ENCODE measurements at places on chromosomes 5 and 9.
A peak's percentile ranks its signal among the peaks of the same experiment; 100 is the strongest.

- DNase-seq, result peak; percentile 66
Observed at GRCh38 chr5:7745882-7746610, 104.9 kb downstream of the CFAP90 start.

DNA sequence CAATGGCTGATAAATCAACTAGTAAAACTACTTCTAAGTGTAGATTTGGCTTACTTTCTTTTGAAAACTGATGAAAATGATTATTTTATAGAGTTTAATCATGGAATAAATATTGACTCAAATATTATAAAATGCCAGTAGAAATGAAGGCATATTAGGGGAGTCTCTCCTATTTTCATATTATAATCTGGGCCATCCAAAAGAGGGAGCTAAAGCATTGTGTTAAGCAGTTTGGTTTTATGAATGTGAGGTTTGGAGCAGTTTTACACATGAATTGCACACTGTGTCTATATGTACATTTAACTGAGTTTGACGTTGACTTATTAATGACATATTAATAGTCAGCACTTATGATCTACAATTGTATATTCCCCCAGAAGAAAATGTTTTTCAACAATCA lies 17.4 kb downstream of the CDH9 start:
- DNase-seq, result peak; percentile 29

- no peak for DNase-seq
Observed at GRCh38 chr5:103532086-103532734, 30.4 kb downstream of the NUDT12 start.

- DNase-seq, result no peak
Observed at GRCh38 chr9:109934857-109935215, 154.8 kb downstream of the PALM2AKAP2 start.

GRCh38 chr9:114790521-114790920 lies 15.3 kb downstream of the TNFSF15 start:
- DNase-seq, result no peak

DNA sequence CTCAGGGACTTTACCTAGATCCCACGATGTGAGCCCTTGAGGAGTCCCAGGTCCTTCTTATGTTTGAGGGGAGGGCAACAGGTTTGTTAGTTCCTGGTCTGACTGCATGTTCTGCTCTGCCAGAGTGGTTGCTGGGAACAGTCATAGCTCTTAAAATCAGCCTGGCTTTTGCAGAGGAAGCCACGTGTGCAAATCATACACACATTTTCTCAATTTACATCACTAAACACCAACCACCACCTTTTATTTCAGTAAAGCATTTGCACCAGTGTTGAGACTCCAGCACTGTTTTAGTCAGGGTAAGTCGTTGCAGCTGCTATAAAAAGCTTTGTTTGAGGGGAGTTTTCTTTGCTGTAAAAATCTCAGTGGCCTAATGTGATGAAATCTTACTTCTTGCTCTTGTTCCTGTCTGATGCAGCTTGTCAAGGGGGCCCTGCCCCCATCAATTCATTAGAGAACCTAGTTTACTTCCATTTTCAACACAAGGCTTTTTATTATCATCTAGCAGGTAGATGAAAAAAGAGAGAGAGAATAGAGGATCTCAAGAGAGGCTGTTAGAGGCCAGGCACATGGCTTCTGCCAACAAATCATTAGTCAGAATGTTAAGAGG lies 70.3 kb upstream of the VCAN start:
- no peak for DNase-seq

GRCh38 chr9:115591584-115591984 lies 473.6 kb upstream of the TNC start:
- peak; percentile 81 for DNase-seq

DNA sequence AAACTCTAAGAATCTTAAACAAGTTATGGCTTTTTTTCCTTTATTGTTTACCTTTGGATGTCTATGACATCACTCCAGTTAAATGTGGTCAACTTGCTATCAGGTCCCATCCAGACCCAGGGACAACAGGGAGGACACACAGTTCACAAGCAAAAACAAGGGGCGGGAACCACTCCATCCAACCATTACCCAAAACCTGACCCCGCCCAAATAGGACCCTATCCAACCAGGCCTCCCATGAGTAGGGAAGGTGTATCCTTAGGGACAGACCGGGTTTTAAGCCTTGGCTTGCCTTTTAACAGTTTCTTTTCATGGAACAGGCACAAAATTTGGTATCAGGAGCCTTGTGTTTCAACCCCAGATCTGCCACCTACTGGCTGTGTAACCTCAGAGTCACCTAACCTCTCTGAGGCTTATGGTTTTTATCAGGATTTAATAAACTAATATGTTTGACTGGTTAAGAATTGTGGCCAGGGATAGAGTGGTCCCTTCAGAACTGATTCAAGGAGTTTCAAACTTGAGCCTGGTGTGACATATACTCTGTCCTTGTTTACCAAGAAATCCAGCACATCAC lies 127.7 kb upstream of the RAD23B start:
- DNase-seq, result no peak

DNA sequence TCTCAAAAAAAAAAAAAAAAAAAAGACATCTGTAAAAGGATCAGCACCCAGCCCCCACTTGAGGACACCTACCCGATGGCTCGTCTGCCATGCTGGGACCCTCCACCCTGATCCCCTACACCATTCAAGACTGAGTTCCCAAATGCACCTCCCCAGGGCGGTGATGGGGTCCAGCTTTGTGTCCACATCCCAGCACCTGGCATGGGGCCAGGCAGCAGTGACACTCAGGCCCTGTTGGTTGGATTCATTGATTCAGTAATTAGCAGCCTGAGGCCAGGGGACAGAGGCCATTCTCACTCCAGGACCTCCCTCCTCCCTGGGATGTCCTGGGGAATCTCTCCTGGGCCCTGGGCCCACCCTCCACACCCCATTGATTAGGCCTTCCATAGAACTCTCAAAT lies 88.8 kb upstream of the RUFY1 start:
- DNase-seq, result no peak

- no peak for DNase-seq
Observed at GRCh38 chr9:3809724-3810123, 283.9 kb upstream of the RFX3 start.

GRCh38 chr9:108445431-108446071 lies 410.2 kb downstream of the ACTL7B start:
- no peak for DNase-seq

DNA sequence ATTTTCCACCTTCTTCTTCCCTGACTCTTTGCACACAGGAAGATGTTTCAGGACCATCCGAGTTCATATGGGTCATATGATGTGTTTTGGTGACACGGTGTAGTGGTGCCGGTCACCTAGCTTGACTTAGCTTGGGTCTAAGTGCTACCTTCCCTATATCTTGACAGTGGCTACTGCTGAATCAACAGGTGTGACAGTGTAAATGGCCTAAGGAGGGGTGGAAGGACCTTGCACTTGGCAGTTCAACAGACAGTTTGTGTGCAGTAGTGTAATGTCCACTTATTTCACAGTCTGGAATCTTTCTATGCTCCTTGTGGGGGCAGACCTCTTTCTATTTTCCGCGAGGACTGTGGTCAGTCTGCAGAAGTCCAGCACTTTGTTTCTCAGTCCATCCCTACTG lies 43.8 kb downstream of the CARTPT start:
- no peak for DNase-seq

DNA sequence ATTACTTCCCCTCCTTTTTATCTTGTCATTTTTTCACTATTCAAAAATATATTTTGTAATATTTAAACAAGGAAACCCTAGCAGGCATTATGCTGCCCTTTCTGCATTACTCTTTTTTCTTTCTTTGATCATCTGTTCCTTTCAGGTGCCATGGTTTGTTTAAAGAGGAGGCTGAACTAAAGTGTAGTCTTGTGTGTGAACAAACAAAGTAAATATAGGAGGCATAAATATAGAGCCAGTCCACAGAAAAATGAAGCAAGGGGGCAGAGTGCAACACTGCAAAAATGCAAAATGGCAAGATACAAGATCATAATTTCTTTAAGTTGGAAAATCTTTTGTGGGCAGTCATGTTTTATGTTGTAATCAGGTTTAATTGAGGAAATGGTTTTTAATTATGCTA lies 947.3 kb upstream of the COX7C start:
- peak; percentile 29 for DNase-seq

DNA sequence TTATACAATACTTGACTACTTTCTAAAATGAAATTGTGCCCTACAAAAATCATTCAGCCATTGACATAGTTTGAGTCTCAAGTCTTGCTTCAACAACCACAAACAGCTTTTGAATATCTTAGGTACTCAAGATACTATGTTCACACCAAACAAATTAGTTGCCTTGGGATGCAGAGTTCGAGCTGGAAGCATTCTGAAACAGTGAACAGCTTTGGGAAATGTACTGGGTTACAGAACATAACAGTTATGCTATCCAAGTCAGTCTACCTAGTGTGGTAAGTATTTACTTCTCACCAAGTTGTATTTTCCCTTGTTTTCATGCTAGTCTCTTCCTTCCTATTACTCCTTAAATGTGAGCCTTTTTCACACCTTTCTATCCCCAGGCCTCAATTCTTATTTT lies 143.2 kb downstream of the SSBP2 start:
- no peak for DNase-seq

DNA sequence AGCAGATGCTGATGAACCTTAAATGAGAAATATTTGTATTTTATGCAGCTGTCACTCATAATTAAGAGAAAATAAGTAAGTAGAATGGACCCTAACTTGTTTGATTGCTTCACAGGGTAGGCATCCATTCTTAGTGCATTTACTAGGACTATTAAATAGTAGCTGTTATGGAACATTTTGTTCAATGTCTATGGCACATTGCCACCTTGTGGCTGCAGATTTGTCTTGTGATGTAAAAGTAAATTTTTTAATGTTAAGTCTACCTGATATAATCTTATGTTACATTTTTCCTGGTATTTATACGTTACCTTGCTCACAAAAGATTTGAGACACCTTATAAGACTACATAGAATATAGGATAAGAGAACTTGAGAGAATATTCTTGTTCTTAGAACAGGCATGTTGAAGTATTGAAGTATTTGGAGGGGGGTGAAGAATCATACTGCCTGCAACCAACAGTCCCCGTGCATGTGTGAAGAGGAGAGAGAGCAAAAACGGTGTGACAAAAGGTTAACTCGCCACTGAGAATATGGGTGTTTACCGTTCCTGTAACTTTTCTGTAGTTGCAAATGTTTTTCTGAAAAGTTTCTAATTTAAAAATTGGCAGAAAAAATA lies 161.1 kb downstream of the MAST4 start:
- peak; percentile 20 for DNase-seq

- no peak for DNase-seq
Observed at GRCh38 chr5:3190433-3190832, 405.2 kb upstream of the IRX1 start.

DNA sequence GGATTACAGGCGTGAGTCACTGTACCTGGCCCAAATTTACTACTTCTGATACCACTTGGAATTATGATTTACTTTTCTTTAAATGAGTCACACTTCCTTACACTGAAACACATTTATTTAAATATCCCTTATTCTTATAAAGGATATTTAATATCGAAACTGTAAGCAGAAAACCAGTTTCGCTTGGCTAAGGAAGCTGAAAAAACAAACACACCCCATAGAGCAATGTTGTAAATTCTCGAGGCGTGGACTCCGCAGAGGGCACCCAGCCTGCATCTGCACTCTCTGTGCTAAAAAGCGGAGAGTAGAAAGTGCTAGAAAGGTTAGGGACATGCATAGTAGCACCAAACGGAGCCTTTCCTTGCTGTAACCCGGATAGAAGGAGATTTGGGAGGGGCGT lies 86.5 kb downstream of the HMCN2 start:
- DNase-seq, result no peak

DNA sequence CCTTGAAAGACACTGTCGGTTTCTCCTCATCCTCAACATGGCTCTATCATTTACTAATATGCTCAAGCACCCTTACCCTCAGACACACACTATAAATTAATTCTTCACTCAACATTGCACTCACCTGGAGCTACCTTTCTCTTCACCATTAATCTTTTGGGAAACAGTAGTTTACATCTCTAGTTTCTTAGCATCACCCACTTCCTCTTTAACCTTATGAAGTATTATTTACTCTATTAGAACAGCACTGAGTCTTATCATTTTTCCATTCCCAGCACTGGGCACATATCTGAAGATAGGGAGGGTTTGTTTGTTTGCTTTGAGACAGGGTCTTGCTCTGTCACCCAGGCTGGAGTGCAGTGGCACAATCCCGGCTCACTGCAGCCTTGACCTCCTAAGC lies 213.5 kb downstream of the SMARCA2 start:
- no peak for DNase-seq

GRCh38 chr5:141478321-141478945 lies 2.7 kb downstream of the PCDHGC3 start:
- DNase-seq, result no peak

DNA sequence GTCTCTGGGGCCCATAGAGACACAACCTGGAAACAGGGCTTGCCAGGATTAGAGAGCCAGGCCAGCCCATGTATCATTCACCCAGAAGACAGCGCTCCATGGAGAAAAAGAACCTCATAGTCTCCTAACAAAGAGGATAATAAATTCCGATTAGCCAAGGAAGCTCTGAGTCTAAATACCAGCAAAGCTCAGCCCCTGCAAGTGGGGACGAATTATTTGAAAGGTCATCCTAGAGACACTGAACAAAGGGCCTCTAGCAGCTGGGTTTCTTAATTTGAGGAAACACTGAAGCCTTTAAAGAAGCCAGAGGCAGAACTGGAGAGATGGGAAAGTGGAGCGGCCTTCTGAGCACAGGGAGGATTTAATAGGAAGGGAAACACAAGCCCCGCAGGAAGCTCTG lies 287.1 kb upstream of the ZNF462 start:
- DNase-seq, result no peak

DNA sequence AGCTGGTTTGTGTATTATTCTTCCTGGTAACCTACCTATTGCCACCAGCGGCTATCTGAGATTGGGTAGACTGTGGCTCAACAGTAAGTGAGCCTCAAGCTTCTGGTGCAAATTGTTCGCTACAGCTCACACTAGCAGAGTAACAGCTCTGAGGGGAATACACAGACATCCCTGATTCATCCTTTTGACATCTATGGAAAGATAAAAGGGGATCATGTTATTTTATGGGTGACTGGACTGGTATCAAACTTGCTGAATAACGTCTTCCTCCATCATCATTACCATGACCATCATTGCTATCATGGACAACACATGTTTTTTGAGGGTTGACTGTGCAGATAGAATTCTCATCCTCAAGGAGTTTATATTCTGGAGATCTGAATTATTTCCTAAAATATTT lies 129.6 kb downstream of the PIK3R1 start:
- no peak for DNase-seq

GRCh38 chr5:93130624-93131490 lies 450.2 kb downstream of the NR2F1-AS1 start:
- DNase-seq, result no peak

DNA sequence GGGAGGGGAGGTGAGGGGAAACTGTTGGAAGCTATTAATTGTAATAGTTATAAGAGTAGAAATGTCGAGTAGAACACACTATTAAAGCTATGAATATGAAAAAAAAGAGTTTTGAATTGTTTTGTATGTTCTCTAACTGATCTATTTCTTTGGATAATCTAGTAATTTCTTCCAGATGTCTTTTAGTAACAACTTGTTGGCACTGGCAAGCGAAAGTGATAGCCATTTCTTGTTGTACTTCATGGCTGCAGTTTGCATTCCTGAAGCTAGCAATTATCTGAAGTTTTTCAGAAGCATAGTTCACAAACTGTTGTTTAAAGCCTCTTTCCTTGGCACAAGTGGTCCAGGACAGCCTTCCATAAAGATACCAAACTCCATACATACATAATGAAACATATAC lies 49.4 kb upstream of the SPATA31C2 start:
- DNase-seq, result no peak

GRCh38 chr9:87944682-87945081 lies 26.9 kb downstream of the SPATA31C1 start:
- no peak for DNase-seq

Data from NCI-H2081 treated with DMSO at 0.1 percent for 48 hours (cell line).